B cell (primary cell): ENCODE measurements at places on chromosomes 7 and 10. TPM values are rescaled to one million over a fixed set of nuclear protein-coding genes. Genes with fewer than 3 reads are reported as not detected.

The SYNPO2L gene
- 0.07 TPM in 1 of 2 replicates, not detected in the other for total RNA-seq

The NACAD gene
- total RNA-seq, result 0.41 and 0.49 TPM in 2 replicates

The HIBADH gene
- total RNA-seq, result 14.1 and 15.0 TPM in 2 replicates

The HOXA5 gene
- not detected in 2 replicates for total RNA-seq

The IFIT3 gene
- 4.0 and 4.2 TPM in 2 replicates for total RNA-seq

The BAIAP2L1 gene
- 2.7 and 3.7 TPM in 2 replicates for total RNA-seq

The MRPS24 gene
- 44.3 and 54.1 TPM in 2 replicates for total RNA-seq

The ZNF239 gene
- 5.9 and 7.6 TPM in 2 replicates for total RNA-seq

The PDZD7 gene
- total RNA-seq, result 0.69 and 0.85 TPM in 2 replicates

The PIP gene
- total RNA-seq, result not detected in 2 replicates

The ELFN1 gene
- total RNA-seq, result 0.07 and 0.12 TPM in 2 replicates

The ATAD1 gene
- 41.5 and 44.9 TPM in 2 replicates for total RNA-seq

The TRIM50 gene
- total RNA-seq, result not detected in 2 replicates

The PNLIPRP2 gene
- total RNA-seq, result not detected in 2 replicates

The COL26A1 gene
- not detected in 2 replicates for total RNA-seq

The ATRNL1 gene
- total RNA-seq, result 1.7 and 2.2 TPM in 2 replicates

The ADAP1 gene
- 12.9 and 15.6 TPM in 2 replicates for total RNA-seq

The DNAJC12 gene
- not detected in 2 replicates for total RNA-seq

The SUN3 gene
- total RNA-seq, result not detected in 2 replicates

The CCL24 gene
- not detected in 2 replicates for total RNA-seq

The TAC1 gene
- not detected in 2 replicates for total RNA-seq

The SCART1 gene
- 4.7 and 7.3 TPM in 2 replicates for total RNA-seq

The GATA3 gene
- total RNA-seq, result 0.49 and 0.94 TPM in 2 replicates

The ZCCHC24 gene
- 2.1 and 2.3 TPM in 2 replicates for total RNA-seq

The HNRNPA2B1 gene
- 524 and 536 TPM in 2 replicates for total RNA-seq

The IKZF1 gene
- total RNA-seq, result 254 and 261 TPM in 2 replicates

The TMEM176A gene
- not detected in 2 replicates for total RNA-seq

The CCT6A gene
- total RNA-seq, result 71.3 and 79.0 TPM in 2 replicates

The ANKRD30A gene
- not detected in 2 replicates for total RNA-seq

The UPF2 gene
- 60.0 and 63.7 TPM in 2 replicates for total RNA-seq

The SEPTIN7 gene
- 310 and 315 TPM in 2 replicates for total RNA-seq

The TMEM236 gene
- 0.27 and 0.34 TPM in 2 replicates for total RNA-seq

The CPA4 gene
- total RNA-seq, result not detected in 2 replicates

The DHX32 gene
- total RNA-seq, result 10.9 and 12.4 TPM in 2 replicates
